ENCODE measurements at places on chromosomes 5 and 9. TPM values are rescaled to one million over a fixed set of nuclear protein-coding genes. Genes with fewer than 3 reads are reported as not detected.

DNA sequence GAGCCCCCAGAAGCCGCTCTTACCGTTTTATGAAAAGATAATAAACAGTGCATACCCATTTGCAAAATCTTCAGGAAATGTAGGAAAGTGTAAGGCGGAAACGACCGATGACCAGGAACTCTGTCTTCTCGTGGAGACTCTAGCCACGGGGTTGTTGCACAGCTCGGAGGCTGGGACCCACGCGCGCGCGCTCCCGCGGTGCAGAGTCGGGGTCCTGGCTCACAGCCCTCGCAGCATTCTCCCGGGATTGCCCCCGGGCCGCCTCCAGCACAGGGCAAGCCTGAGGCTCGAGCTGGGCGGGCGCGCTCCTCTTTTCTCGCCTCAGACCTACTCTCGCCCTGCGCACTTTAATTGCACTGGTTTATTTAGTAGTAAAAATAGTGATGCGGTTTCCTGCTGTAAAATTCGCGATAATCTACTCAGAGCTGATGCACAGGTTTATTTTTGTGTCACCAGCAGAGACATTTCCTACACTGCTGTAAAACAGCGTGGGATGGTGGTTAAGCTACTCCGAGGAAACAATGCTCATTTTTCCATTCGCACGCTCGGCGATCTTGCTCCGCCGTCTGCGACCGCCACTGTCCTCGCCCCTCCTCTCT is 15.5 kb downstream of the TRIM7 start:
- DNase-seq, result peak; percentile 89

GRCh38 chr5:59684388-59685190 is 208.9 kb downstream of the PDE4D start:
- DNase-seq, result no peak

- DNase-seq, result no peak
Measured at GRCh38 chr5:150625164-150625535, 15.3 kb upstream of the SYNPO start.

DNA sequence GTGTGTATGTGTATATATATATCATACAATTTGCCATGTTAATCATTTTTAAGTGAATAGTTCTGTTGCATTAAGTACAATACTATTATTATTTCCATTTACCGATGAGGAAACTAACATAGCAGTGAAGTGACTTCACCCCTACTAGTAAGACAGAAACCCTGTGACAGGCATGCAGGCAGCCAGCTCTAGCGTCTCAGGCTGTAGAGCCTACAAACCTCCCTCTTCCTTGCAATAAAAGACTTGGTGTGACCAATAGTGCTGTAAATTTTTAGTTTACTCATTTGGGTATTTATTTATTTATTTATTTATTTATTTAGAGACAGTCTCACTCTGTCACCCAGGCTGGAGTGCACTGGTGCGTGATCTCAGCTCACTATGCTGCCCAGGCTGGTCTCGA is 24.7 kb downstream of the FNBP1 start:
- DNase-seq, result no peak

GRCh38 chr9:2819165-2819564 is 24.7 kb downstream of the PUM3 start:
- DNase-seq, result no peak

DNA sequence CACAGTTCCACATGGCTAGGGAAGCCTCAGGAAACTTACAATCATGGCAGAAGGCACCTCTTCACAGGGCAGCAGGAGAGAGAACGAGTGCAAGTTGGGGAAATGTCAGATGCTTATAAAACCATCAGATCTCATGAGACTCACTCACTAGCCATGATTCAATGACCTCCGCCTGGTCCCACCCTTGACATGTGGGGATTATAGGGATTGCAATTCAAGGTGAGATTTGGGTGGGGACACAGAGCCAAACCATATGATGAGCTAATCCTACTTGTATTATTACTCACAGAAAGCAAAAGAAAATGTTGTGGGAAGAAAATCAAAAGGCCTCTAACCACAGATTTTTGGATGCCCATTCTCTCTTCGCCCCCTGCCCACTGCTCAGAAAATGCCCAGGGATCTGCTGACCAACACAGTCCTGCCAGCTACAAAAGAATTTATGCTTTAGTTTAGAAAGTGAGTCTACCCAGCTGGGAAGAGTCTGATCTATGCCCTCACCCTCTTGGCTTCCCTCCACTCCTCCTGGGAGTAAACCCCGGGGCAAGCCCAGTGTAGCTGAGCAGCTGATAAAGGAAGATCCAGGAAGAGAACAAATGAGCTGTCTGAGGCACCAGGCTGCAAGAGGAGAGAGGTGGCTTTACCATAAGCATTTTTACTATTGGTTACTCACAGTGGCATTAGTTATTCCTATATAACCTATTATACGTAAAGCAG is 53.1 kb downstream of the RNF130 start:
- DNase-seq, result no peak

- no peak for DNase-seq
Measured at GRCh38 chr5:155332618-155333017, 319.1 kb downstream of the KIF4B start.

DNA sequence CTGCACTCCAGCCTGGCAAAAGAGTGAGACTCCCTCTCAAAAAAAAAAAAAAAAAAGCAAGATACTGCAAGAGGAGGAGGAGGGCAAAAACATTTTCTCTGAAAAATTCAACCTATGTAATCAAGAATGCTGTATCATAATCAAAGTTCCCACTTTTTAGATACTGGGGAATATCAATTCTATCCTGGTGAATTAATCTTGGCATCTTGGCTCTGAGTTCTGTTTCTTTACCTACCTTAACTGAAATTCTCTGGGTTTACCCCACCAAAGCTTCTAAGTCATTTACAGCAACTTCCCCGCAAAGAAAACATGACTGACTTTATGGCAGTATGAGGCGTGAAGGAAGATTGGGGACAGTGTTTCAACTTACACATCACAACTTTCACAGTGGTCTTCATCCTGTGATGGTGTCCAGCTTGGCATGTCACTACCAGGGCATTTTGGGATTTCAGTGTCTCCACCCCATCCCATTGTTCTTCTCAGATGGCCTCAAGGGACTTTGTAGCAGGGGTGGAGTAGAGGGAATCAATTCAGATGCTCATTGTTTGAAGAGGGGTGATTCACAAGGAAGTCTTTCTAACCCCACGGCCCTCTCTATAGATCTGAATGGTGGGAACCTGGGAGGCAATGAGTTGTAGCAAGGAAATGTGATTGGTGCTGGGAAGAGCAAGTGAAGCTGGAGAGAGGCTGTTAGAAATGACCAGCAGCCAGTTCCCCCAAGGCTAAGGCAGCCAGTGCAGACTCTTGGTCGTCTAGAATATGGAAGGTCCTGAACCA is 130.5 kb downstream of the SCAMP1 start:
- DNase-seq, result no peak

DNA sequence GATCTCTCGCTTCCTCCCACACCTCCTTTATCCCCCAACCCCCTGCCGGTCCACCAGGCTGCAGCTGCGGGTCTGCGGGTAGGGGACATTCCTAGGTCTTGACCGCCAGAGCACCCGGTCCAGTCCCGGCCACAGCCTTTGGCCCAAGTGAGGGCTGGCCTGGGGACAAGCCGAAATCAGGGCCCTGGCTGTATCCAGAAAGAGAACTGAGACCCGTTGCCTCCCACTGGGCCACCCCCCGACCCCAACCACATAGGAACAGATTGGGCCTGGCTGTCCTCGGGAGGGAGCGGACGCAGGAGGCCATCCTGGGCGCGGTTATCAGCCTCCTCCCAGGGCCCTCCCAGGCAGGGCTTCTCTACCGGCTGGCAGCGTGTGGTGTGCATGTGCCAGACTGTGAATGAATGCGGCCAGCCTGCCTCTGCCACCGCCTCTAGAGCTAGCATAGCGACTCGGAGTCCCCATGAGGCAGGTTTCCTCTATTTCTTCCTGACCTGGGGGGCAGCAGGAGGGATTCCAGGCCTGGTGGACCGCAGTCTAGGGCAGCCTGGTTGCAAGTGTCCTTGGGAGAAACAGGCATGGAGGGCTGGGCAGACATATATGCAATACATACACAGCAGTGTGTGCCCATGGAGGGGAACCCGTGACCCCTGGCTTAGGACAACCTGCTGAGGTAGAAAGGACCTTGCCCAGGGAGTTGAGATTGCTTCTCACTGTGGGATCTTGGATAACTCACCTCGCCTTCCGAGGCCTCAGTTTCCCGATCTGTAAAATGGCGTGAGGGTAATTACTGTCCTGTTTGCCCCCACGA is 1.2 kb downstream of the N4BP3 start:
- DNase-seq, result no peak

DNA sequence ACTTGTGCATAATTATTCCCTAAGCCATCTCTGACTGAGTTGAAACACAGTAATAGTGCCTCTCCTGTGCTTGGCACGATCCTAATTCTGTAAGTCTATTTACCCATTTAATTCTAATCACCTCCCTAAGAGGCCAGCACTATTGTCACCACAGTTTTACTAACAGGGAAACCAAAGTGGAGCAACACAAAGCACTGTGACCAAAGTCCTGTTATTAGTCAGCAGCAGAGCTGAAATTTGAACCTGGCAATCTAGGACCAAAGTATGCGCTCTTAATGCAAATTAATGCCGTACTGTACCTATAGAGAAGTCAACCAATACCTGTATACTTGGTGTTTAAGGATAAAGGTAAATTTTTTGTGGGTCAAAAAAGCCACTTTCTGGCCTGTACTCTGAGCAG is 77.1 kb upstream of the CNTLN start:
- DNase-seq, result no peak

GRCh38 chr9:111056538-111056937 is 18.3 kb upstream of the LPAR1 start:
- no peak for DNase-seq

DNA sequence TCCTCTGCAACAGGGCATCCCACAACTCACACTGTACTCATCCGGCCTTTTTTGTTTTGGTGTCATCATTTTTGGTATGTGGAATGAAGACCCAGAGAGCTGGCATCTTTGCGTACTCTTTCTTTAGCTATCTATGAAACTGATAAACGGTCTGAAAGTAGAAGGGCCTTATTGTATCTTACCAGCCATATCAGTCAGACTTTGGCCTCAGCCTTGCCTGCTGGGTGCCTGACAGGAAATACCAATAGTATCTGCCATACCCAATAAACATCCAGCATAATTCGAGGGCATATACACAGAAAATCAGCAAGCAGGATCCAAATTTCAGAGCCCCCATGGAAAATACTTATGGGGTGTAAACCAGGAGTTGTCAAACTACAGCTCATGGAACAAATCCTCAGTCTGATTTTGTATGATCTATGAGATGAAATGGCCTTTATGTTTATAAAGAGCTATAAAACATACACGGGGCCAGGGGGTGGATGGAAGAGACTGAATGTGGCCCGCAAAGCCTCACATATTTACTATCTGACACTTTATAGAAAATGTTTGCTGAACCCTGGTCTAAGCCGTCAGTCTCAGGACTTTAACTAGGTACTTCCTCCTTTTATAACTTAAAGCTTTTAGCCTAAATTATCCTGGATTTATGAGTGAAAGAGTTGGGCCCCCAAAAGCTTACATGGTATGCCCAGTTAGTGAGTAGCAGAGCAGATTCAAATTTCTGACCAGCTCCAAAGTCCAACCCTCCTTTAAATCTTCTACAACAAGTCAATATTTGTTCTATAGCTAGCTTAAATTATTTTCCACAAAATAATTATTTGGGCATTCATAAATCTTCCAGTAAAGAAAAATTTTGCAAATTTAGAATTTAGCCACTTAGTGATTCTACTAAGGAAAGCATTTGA is 308.0 kb upstream of the PUM3 start:
- DNase-seq, result no peak

DNA sequence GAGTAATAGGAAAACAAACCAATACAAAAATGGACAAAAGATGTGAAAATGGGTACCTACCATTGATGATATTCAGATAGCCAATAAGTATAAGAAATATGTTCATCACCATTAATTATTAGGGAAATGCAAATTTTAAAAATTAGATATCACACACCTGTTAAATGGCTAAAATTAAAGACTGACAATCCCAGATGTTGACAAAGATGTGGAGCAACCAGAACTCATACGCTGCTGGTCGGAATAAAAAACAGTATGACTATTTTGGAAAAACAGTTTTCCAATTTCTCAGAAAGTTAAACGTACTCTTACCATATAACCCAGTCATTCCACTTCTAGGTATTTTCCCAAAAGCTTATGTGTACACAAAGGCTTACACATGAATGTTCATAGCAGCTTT is 27.1 kb downstream of the TMEM267 start:
- DNase-seq, result no peak

- no peak for DNase-seq
Measured at GRCh38 chr5:137573376-137573775, 74.2 kb upstream of the SPOCK1 start.

DNA sequence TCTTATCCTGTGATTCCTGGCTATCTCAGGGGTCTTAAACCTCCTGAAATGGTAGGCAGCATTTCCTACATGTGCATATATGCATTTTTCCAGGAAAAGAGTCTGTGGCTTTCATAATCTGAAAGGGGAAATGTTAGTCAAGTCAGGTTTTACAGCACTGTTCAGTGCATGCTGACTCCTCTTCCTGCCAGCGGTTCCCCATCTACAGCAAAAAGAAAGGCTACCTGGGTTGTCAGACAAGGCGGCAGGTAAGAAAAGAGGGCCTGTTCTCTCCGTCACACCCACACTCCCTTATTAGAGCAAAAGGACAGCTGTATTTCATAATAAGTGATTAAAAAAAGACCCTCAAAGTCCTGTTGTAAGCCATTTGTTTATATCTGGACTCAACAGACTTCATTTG is 4.3 kb upstream of the SPATA6L start:
- no peak for DNase-seq

- DNase-seq, result no peak
Measured at GRCh38 chr9:105188746-105189145, 55.7 kb upstream of the SLC44A1 start.

GRCh38 chr5:177565046-177565445 is 10.7 kb upstream of the FAM193B start:
- no peak for DNase-seq

Gene EFNA5
- 9.2 TPM for total RNA-seq

Gene GPX3
- 4,437 TPM for total RNA-seq

Gene KCNV2
- total RNA-seq, result not detected

Gene PLPPR1
- not detected for total RNA-seq

Gene MZB1
- 0.61 TPM for total RNA-seq

Gene FAM78A
- 6.3 TPM for total RNA-seq

Gene GCNT4
- total RNA-seq, result 1.00 TPM

Gene CACFD1
- total RNA-seq, result 9.3 TPM

Gene RAB3C
- total RNA-seq, result 8.4 TPM

Gene ANKRD18B
- total RNA-seq, result not detected

Gene SLC45A2
- not detected for total RNA-seq

Measured in mesenteric fat pad (tissue), 1 donor.